CD8-positive, alpha-beta memory T cell (primary cell): ENCODE measurements at places on chromosomes 4 and X.

DNA sequence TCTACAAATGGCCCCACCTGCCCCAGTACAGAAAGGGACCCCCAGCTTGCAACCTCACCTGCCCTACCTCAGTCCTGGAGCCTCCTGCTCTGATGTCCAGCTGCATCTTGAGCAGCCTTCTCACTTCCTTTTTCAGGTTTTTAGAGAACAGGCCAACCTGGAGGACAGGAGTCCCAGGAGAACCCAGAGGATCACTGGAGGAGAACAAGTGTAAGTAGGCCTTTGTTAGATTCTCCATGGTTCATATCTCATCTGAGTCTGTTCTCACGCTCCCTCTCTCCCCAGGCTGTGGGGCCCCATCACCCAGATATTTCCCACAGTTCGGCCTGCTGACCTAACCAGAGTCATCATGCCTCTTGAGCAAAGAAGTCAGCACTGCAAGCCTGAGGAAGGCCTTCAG is 3.6 kb downstream of the MAGEA11 start:
- DNase-seq, result no peak

GRCh38 chrX:68939868-68940267 is 111.0 kb downstream of the EFNB1 start:
- no peak for DNase-seq

- DNase-seq, result no peak
Measured at GRCh38 chr4:8547108-8547911, 32.9 kb upstream of the GPR78 start.

DNA sequence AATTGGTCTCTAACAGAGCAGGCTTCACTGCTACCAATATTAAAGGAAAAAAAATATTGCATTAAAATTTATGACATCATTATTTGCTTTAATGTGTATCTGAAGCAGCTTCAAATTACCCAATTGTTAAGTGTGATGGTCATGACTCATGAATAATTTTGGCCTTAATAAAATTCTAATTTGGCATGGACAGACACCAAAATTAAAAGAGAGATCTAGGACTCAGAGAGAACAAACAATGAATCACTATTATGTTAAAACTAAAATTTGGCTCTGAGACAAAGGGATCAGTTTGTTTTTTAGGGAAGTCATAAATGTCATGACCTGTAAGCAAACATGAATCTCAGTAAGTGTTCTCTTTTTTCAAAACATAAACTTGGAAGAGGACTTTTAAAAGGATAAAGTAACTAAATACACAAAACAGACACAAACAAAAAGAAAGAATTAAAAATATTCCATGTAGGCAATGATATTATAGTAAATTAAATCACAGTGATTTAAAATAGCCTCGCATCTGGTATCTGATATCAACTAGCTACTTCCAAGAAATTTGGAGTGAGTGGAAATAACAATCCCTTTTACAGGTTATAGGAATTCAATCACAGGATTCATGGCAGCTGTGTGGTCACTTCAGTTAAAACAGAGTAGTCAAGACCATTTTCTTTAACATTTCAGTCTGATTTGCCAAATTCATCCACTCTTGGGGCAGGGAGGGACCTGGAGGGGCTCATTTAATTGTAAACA is 11.6 kb downstream of the VEGFC start:
- DNase-seq, result no peak

DNA sequence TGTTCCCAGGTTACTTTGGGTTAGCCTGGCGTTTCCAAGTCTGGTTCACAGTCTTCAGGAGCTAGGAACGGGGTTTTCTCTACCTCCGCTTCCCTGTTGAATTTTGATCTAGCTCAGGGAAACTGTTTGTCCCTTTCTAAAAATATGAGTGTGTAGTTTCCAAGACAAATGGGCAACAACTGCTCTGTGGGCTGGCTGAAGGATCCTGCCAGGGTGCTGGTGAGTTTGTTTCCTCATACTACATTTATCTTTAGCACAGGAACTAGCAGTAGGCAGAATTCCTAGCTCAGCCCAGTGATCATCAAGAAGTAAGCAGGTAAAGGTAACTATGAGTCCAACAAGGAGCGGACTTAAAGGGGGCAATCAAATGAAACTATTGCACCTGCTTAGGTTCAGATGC is 13.3 kb upstream of the FAM47E start:
- no peak for DNase-seq

DNA sequence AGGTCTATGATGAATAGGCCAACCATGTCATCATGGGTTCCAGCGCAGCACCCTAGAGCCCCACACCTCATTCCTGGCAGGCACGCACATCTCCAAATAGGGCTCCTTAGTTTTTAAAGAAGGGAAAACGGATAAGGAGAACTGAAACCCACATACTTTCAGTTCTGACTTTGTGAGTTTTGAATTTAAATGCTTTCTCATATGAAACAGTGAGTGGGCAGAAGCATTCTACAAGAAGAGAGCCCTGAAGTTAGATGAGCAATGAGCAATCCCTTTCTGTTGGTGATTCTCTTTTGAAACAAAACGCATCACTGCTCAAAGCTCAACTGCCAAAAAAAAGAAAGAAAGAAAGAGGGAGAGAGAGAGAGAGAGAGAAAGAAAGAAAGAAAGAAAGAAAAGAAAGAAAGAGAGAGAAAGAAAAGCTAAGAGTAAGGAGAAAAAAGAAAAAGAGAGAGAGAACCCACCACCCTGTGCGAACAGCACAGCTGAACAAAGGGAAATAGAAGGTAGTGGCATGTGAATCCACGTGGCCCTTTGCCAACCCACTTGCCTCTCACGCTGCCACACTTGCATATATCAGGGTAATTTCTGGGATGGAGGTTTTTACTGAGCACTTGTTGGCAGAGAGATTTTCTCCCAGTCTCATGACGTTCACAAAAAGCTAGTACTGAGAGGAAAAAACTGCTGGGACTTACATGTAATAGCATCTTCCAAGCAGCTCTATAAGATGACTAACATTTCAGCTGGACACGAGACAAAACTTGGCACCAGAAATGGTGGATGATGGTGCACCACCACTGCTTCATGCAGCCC is 31.0 kb downstream of the TMSB4X start:
- DNase-seq, result no peak

DNA sequence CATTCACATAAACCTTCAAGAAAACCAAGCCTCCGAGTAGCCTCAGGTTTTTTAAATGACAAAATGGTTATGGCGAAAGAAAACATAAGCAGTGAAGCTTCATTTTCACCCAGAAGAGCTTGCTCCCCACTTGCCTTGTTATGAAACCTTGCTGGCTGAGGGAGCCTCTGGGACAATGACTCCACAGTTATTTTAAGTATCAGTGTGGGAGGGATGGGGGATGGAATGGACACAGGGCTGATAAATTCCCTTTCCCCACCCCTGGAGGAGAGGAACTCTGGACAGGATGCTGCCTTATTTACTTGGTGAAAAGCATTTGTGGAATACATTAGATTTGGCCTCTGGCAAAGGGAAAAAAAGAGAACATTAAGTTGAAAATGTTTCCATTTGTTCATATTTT is 220.7 kb upstream of the CNKSR2 start:
- DNase-seq, result no peak

GRCh38 chr4:115054836-115055235 is 58.6 kb downstream of the NDST4 start:
- no peak for DNase-seq
